ENCODE measurements at places on chromosomes 4 and X.
A peak's percentile ranks its signal among the peaks of the same experiment; 100 is the strongest.

DNA sequence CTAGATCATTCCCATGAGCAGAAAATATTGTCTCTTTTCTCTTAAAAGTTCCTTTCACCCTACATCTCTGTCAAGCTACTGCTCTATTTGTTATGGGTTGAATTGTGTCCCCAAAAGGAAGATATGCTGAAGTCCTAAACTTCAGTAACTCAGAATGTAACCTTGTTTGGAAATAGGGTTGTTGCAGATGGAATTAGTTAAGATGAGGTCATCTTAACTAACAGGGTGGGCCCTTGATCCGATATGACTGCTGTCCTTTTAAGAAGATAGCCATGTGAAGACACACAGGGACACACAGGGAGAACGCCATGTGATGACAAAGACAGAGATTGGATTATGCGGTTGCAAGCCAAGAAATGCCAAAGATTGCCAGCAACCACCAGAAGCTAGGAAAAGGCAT, 12.8 kb upstream of the SLC39A8 start:
- no peak for DNase-seq

- no peak for DNase-seq
Observed at GRCh38 chrX:101550362-101550750, at the start of gene ARMCX1. ARMCX1 (plus strand) TSS chrX:101550547; CDS start chrX:101552931, 2,384 bp downstream.

DNA sequence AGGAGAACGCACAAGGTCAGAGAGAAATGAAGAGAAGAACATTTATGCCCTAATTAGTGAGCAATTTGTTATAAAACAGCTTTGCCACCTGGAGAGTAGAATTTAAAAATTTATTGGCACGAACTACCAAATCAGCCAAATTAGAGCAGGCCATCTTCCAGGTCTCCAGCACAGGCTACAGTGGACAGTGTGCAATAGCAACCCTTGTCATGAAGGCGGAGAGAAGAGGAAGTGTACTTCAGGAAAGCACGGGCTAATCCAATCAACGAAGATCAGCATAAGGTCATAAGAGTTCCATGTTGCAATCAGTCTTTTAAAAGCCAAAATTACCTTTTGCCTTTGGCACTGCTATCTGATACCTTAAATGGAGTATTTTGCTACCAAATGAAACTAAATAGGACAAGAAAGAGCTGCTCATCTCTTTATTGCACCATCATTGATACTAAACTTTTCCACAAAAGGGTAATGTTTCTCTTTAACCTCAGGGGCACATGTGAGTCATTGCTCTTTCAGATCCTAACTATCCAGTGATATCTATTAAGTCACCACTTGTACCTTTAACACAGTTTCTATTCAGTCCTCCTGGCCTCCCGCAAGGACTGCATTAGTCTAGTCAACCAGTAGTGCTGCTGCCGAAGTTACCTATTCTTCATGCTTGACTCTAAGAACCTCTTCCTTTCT, 19.9 kb downstream of the ANK2 start:
- no peak for DNase-seq

GRCh38 chrX:13101441-13102139, 57.2 kb upstream of the FAM9C start:
- DNase-seq: no peak

- DNase-seq: no peak
Observed at GRCh38 chr4:70651864-70652506, 14.3 kb downstream of the JCHAIN start.

- no peak for DNase-seq
Observed at GRCh38 chrX:107716118-107716684, 59.4 kb downstream of the TSC22D3 start.

DNA sequence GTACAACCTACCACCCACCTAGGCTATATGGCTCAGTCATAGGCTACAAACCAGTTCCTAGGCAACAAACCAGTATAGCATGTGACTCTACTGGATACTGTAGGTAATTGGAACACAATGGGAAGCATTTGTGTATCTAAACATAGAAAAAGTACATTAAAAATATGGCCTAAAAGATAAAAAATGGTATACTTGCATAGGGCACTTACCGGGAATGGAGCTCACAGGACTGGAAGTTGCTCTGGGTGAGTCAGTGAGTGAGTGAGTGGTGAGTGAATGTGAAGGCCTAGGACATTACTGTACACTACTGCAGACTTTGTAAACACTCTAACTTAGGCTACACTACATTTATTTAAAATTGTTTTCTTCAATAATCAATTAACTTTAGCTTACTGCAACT, 139.2 kb upstream of the RBPJ start:
- DNase-seq: no peak

- DNase-seq: no peak
Observed at GRCh38 chr4:20393486-20394100, 141.9 kb downstream of the SLIT2 start.

DNA sequence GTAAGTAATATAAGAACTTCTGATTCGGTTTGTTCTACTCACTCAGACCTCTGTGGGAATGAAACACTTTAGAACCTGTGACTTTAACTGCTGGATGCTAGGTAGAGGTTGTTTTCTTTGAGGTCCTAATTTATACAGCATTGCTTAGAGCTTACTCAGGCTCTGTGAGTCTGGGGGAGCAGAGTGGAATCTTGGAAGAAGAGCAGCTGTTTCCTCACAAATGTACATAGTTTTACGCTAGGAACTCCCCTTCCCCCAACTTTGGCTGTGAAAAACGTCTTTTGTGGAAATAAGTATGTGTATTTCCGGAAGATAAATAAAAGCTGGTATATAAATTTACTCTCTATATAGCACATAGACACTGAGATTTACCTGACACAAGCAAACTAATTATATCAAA, 141.4 kb downstream of the NAA11 start:
- no peak for DNase-seq

- no peak for DNase-seq
Observed at GRCh38 chrX:276581-277201, 4.5 kb upstream of the PLCXD1 start.

- DNase-seq: no peak
Observed at GRCh38 chr4:119693126-119693525, 64.5 kb upstream of the PDE5A start.

DNA sequence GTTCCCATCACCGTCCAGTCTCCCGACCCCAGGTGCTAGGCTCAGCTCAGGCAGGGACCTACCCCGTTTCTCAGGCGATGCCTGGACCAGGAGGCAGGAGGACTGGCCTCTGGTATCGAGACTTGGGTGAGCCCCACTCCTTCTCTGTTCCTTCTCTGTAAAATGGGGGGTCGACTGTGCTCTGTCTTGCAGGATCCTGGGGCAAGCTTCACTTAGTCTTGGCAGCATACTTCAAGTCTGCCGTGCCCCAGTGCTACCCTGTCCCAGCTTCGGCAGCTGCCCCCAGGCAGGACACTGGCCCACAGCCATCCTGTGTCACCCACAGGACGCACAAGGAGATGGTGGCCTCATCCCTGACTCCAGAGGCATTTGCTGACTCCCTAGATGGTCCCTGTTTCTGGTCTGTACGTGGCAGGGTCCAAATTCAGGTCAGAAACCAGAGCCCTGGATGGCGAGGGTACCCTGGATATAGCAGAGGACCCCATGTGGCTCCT, 7.0 kb upstream of the HAUS7 start:
- no peak for DNase-seq

GRCh38 chrX:14798805-14799397, 74.0 kb downstream of the FANCB start:
- DNase-seq: no peak

GRCh38 chrX:54695231-54695630, 102.8 kb downstream of the ITIH6 start:
- no peak for DNase-seq

- peak; percentile 18 for DNase-seq
Observed at GRCh38 chr4:15006416-15007024, 4.2 kb downstream of the CPEB2 start.

- DNase-seq: no peak
Observed at GRCh38 chr4:102429553-102429952, 71.6 kb upstream of the NFKB1 start.

GRCh38 chrX:104347860-104348259, 93.1 kb upstream of the ESX1 start:
- DNase-seq: no peak

- DNase-seq: no peak
Observed at GRCh38 chr4:180203349-180203748, 2039.9 kb upstream of the TENM3 start.

DNA sequence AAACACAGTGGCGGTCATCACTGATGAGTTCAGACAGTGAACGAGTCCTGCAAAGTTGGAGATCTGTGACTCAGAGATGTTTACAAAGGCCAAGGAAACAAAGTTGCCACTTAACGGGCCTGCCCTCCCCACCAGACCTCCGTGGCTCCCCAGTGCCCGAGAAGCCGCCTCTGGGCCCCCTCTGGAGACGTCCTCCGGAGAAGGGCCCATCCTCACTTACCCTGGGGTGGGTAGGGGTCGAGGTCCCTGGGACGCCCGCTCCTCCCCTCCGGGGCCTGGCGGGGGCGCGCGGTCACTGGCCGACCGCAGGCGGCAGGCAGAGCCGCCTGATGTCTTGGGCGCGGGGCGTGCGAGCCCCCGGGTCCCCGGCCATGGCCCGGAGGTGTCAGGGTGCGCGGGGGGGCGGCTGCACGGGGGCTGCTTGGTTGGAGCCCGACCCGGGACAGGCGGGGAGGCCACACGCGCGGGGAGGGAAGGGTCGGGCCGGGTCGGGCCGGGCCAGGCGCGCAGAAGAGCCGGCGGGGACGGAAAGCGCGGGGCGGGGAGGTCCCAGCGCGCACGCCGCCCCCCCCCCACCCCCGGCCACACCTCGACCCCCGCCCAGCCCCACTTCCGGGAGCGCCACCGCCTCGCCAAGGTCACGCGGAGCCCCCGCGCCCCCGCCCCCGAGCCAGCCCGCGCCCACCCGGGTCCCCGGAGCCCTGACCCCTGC, 529 bp downstream of the DHRSX start:
- peak; percentile 29 for DNase-seq
